ENCODE measurements at places on chromosomes 2 and 18. TPM values are rescaled to one million over a fixed set of nuclear protein-coding genes. Genes with fewer than 3 reads are reported as not detected.

GRCh38 chr2:112626604-112627059, 19.1 kb upstream of the SLC20A1 start:
- H3K36me3 ChIP-seq = no peaks in the 10 kb centered on the region
- peaks cover 8% of the 10 kb centered on the region for H3K4me1 ChIP-seq
- H3K4me3 ChIP-seq = no peak overlapping the region

DNA sequence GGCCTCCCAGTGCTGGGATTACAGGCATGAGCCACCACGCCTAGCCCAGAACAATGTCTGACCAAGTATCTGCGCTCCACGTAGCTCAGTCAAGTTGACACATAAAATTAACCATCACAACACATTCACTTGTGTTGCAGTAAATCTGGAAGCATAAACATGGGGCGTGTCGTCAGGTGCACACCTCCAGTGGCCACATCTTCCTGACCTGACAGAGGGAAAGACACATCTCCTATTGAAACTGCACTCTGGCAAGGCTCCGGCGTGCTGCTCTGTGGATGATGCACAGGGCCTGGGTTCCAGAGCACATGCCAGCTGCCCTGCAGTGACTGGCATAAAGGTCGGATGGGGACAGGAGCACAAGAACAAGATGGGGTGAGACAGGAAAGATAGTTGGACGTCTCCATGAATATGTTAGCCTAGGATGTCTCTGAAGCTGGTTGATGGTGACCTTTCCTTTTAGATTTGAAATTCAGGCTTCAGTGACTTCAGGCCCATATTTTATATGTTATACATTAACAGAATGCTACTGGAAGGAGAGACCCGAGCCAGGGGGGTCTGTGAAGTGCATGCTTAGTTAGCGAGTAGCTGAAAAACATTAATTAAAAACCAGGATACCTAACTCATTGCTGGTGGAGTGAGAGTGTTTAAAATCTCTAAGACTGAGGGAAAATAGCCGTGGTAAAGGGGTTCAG, 10.9 kb downstream of the IMPA2 start:
- no peaks in the 10 kb centered on the region for H3K27me3 ChIP-seq
- peaks cover 12% of the 10 kb centered on the region for H3K4me1 ChIP-seq
- no peak overlapping the region for H3K4me3 ChIP-seq
- no peak for DNase-seq
- no peaks in the 10 kb centered on the region for H3K36me3 ChIP-seq

DNA sequence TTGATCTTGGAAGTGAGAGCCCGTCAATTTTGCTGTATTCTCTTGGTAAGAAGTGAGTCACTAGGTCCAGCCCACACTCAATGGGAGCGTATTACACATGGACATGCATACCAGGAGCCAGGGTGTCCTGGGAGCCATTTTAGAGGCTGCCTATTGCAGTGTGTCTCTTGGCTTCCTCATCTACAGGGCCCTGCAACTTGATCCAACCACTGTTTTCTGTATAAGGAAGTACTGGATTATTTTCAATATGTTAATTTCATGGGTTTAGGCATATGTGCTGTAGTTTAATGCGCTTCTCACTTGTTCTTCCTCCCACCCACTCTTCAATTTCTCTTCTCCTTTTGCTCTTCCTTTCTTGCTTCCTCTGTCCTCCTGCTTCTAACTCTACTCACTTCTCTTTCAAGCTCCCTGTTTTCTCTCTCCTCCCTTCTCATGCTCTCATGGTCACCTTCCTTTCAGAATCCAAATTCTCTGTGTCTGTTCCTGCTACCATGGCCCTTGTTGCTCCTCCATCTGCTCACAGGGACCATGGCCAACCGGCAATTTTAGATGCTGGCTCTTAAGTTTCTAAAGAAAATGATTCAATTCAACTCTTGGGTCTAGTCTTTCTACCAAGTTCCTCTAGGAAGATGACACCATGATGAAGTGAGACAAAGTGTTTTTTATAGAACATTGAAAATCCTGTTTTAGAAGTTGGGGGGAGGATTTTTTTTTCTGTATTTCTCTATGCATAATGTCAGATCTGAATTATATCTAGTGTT, 152.0 kb upstream of the ZEB2 start:
- H3K27me3 ChIP-seq = no peaks in the 10 kb centered on the region
- DNase-seq = no peak
- no peak overlapping the region for H3K4me3 ChIP-seq
- no peaks in the 10 kb centered on the region for H3K4me1 ChIP-seq

The TNFRSF11A gene
- 0.66 TPM for polyA plus RNA-seq

The GNLY gene
- polyA plus RNA-seq = not detected

The RAD51AP2 gene
- polyA plus RNA-seq = not detected

DNA sequence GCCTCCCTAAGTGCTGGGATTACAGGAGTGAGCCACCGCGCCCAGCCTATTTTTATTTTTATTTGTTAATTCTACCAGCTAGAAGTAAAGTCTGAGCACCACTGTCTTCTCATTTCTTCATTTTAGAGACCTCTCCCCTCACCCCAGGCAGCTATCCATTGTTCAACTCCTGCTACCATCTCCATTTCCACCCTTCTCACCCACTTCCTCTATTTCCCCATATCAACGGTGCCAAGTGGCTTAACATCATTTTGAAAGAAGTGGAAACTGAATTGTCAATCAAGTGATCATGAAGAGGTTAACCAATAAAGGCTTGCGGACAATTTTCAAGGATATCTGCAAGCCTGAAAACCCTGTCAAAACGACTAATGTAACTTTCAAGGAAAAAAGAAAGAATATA, 323.1 kb downstream of the NBAS start:
- no peaks in the 10 kb centered on the region for H3K27me3 ChIP-seq
- no peak overlapping the region for H3K27ac ChIP-seq
- H3K4me3 ChIP-seq = no peak overlapping the region

DNA sequence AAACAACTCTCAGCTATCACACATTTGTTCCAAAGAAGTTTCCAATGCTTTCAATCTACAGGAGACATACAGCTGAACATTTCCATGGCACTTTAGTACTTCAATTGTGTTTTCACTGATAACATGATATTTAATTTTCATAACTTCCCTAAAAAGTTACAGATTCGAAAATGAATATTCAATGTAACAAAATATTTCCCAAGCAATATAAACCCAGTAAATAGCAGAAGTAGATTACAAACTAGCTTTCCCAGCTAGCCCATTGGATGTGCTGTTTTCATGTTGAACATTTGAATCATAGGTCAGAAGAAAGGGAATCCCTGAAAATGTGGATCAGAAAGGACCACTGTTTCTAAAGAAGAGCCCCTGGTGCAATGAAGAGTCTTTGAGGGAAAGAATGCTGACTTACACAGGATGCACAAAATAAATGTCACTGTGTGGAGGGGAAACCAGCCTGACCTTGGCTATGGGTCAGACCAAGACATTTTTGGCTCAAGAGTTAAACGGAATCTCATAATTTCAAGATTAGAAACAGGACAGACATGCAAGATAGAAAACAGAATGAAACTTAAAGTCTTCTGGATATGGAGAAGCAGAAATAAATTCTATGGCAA, 22.5 kb downstream of the CYTIP start:
- DNase-seq = no peak
- no peaks in the 10 kb centered on the region for H3K4me1 ChIP-seq
- no peak overlapping the region for H3K4me3 ChIP-seq

- no peaks in the 10 kb centered on the region for H3K4me1 ChIP-seq
- H3K27ac ChIP-seq = no peak overlapping the region
- no peak for DNase-seq
- no peak overlapping the region for H3K4me3 ChIP-seq
- H3K36me3 ChIP-seq = no peaks in the 10 kb centered on the region
- no peaks in the 10 kb centered on the region for H3K27me3 ChIP-seq
These were observed 7.2 kb downstream of the ARHGAP25 start for GRCh38 chr2:68741805-68742306.

Measured in cardiac muscle cell (in vitro differentiated cells and primary cell).